ENCODE measurements at places on chromosomes 4 and X.

DNA sequence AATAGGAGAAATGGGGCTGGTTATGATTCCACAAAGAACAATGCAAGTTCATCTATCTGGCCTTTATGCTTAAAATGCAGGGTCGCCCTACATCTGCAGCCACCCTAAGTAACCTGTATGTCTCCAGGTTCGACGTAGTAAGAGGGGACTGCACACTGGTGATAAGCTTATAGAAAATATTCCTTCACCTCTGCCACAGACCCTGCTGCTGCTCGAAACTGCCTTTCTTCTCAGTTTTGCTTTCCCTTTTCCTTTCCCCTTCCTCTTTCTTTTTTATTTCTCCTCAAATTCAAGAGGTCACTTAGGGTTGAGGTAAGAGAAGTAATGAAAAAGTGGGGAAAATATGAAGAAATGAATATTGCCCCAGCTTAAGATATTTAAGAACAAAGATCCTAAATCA is 123.5 kb downstream of the DCHS2 start:
- no peak for DNase-seq

- DNase-seq, result no peak
These were observed 374.8 kb upstream of the GNPDA2 start for GRCh38 chr4:45100956-45101818.

DNA sequence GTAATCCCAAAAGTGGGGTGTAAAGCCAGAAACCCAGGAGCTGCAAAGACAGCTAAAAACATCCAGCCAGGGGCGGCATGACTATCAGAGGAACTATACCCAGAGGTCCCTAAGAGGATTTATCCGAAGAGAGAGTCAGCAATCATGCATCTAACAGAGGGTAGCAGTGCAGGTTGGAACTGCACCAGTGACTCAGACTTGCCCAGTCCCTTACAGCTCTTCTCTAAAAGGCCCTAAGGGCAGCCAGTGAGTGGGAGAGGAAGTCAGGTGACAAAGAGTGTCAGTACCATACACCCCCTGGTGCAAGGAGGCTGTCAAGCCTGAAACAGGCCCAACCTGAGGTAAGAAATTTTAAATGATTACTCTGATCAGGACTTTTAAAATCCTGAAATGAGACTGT is 88.1 kb downstream of the CAMK2D start:
- peak; percentile 16 for DNase-seq

GRCh38 chr4:168451744-168452390 is 28.4 kb downstream of the DDX60L start:
- DNase-seq, result no peak

GRCh38 chr4:40953283-40954087 is 203.7 kb downstream of the NSUN7 start:
- peak; percentile 16 for DNase-seq

DNA sequence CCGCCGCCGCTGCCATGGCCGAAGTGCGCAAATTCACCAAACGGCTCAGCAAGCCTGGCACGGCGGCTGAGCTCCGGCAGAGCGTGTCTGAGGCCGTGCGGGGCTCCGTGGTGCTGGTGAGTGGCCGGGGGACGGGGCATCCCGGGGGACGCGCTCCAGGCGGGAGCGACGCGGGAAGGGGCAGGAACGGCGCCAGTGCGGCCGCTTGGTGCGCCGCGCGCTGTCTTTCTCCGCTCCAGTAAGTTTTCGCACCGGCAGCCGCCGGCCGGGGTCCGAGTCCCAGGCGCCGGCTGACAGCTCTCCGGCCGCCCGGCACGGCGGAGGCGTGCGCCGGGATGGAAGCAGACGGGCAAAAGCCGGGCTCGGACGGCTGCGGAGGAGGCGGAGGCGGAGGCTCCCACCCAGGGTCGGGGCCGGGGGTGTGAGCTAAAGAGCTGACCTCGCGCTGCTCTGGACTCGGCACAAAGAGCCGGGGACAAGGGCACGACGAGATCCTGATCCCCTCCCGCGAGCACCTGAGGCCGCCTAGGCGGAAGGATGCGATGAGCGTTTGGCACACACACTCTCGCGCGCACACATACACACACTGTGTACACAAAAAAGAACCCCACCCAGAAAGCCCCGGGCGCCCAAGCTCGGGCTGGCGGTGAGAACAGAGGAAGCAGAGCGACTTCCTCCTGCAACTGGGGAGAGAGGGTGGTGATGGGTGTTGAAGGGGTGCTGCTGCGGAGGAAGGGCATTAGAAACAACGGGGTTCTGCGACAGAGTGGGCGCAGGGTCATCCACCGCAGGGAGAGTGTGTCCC is 545 bp downstream of the DOCK11 start:
- peak; percentile 59 for DNase-seq

GRCh38 chr4:186030795-186031194 is 38.2 kb upstream of the TLR3 start:
- no peak for DNase-seq

DNA sequence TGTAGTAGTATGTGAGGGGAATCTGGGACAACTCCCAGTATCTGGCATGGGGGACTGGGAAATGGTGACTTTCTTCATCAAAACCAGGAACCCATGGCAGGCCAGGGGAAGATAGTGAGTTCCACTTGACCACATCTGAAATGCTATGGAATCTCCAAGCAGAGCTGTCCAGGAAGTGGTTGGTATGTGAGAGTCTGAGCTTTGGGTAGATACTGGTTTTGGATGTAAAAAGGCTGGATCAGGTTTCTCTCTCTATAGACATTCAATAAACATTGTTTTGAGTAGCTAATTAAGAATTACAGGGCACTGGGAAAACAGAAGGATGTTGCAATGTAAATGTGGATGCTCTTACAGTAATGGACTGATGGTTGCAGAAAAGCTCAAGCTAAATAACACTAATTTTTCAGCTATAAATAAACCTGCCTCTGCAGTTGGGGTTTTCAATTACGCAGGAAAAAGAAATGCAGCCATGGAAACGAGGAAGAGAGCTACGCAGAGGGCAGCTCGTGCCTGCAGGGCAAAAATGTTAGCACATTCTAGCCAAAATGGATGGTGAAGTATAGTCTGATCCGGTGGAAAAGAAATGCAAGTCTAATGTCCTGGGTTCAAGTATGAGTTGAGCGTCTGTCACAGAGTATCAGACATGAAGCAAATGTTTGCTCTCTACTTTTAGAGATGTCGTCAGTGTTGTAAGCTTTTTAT is 13.4 kb upstream of the CHRNA9 start:
- DNase-seq, result peak; percentile 20

- DNase-seq, result no peak
These were observed 14.8 kb downstream of the LHFPL1 start for GRCh38 chrX:112664924-112665323.
